ENCODE measurements at places on chromosomes 6 and 20.

DNA sequence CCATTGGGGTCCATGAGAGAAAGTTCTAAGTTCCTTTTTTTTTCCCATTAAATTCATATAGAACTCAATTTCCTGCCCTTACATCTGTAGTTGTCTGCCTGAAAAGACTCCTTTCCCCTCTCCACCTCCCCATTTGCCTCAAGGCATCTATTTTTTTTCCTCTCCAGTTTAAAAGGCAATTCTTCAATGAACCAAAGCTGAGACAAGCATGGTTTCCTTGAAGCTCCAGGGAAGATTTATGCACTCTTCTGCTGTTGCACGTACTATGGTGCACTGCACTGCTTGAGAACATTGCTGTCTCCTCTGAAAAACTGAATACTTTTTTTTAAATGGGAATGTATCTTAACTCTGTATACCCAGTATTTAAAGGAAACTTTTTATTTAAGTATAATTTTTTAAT is 465.2 kb downstream of the CD83 start:
- DNase-seq = no peak

- no peak for DNase-seq
Observed at GRCh38 chr6:134379599-134379998, 61.7 kb upstream of the SGK1 start.

DNA sequence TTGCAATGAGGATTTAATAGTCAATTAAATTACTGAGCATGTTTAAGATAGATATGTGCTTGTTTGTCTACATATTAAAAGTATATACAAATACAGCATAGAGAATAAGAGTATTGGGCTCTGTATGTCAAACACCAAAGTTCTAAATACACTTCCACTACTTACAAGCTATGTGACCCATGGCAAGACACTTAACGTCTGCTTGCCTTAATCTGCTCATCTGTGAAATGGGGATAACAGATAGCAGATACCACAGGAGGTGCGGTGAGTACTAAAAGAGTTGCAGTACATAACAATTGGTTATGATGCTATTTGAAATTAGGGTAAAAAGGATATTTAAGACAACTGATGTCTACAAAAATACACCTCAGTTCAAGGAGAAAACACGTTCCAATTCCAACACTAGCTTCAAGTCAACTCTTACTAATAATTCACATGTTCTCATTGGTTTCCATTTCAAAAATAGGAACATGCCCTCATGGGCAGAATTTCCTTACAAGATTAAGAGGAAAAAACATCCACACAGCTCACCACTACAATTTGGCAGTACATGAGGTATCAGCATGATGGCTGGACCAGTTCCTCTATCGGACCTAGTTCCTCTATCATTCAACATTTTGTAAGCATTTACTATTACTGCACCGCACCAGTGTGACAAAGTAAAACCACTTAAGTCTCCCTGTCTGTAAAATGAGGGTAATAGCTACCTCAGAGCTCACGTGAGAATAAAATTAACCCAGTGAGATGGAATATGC is 101.1 kb downstream of the SMLR1 start:
- no peak for DNase-seq

DNA sequence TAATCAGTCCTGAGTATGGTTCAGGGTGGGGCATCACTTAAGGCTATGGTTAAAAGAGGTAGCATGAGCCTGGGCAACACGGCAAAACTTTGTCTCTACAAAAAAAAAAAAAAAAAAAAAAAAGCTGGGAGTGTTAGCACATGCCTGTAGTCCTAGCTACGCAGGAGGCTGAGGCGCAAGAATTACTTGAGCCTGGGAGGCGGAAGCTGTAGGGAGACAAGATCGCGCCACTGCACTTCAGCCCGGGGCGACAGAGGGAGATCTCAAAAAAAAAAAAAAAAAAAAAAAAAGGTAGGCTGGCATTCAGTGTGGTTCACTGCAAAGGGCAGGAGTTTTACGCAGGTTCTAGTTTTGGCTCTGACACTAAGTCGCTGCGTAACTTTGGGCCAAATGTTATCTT is 15.1 kb downstream of the ELOVL2 start:
- no peak for DNase-seq

DNA sequence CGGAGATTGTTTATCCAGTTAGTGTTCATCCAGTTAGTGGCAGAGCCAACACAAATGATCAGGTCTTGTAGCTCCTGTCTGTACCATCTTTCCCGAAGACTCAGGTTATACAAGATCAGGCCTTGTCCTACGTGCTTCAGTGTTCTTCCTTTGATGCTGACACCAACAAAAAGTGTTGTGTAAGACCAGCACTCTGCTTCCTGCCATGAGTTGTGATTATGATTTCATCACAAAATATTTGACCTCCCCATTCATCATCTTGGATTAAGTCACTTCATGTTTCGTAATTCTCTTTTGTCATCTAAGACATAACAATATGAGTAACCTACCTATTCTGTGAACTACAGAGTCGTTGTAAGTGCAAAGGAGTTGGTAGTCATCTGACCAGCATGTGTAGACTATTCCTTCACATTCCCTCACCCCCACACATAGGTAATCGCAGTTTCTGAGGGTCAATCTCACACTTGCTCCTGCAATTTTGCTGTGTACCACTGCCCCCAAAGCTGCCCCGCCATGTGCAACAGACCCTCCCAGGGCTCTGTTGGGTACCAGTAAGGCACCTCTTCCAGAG is 135.6 kb upstream of the SLC22A23 start:
- DNase-seq = no peak

DNA sequence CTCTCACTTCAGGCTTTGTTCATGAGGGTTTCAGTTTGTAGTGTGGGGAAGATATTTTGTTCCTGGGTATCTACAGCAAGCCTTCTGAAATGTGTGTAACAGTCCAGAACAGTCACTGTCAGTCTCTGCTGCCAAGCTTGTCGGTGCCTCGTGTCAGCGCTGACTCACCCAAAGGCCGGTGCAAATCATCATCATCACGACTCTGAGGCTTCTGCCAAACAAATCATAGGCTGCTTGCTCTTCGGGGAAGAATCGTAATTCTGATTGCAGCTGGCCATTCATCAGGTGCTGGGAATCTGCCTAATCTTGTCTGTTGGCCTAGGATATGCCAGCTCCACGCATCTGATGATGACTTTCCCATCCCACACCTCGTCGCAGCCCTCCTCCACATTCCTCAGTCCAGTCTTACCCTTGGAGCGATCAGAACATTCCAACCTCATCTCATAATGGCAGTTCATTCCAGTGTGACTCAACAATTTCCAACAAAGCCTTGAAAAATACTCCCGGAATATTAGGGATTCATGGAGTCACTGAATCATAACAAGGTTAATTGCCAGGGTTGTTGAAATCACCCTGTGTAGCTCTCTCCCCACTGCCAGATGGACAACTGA is 40.9 kb downstream of the ALDH8A1 start:
- DNase-seq = no peak

DNA sequence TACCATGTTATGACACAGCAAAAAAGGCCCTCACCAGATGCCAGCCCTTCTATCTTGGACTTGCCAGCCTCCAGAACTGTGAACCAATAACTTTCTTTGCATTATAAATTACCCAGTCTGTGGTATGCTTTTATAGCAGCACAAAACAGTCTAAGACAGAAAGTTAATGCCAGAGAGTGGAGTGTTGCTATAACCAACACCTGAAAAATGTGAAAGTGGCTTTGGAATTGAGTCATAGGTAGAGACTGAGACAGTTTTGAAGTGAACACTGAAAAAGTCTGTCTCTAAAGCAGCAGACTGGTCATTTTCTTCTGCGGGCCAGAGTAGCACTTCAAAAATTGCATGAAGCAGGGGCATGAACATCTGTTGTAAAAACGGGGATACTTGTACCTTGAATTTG is 28.0 kb upstream of the ASIP start:
- DNase-seq = no peak

- no peak for DNase-seq
Observed at GRCh38 chr6:44701637-44702101, 314.2 kb downstream of the CDC5L start.

DNA sequence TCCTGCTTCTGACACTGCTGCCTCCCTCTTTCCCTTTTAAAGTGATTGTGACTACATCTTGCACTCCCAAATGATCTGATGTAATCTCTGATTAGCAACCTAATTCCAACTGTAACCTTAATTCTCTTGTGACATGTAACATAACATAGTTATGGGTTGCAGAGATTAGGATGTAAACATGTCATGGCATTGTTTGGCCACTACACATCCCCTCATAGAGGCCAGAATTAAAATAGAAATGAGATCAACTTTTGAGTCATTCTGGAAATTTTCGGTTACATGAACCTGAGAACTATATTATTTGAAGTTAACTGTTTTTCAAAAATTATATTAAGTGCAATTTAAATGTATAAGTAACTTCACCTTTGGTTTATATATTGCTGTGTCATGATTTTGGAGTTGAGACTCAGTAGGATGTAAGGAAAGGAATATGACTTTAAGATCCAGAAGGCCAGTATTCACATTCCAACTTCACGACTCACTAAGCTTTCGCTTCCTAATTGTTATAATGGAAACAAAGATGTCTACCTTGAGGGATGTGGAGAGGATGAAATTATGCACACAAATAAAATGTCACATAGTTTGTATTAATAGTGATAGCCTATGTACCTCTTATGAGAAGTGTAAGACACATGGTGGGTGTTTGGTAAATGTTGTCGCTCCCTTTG is 611.9 kb upstream of the MAP3K7 start:
- DNase-seq = no peak

DNA sequence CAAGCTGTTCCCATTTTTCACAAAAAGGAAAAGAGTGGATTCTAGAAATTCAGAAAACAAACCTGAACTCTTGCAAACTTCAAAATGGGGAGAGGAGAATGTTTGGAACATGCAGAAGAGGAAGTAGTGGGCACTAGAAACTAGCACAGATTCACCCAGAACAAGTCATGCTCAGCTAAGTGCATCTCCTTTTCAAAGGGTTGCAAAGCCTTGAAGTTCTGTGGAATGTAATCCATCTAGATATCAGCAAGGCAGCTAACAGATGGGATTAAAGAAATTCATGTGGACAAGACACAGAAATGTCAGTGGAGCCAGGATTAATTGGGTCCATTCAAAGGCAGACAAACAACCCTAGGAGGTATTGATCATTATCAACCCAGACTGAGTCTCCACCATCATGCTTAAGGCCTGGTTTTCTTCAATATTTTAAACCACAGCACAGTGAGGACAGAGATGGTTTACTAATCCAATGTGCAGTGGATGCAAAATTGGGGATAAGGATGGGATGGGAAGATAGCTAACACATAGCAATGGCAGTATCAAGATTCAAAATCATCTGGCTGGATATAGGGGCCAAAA is 31.3 kb downstream of the KCNK5 start:
- no peak for DNase-seq

DNA sequence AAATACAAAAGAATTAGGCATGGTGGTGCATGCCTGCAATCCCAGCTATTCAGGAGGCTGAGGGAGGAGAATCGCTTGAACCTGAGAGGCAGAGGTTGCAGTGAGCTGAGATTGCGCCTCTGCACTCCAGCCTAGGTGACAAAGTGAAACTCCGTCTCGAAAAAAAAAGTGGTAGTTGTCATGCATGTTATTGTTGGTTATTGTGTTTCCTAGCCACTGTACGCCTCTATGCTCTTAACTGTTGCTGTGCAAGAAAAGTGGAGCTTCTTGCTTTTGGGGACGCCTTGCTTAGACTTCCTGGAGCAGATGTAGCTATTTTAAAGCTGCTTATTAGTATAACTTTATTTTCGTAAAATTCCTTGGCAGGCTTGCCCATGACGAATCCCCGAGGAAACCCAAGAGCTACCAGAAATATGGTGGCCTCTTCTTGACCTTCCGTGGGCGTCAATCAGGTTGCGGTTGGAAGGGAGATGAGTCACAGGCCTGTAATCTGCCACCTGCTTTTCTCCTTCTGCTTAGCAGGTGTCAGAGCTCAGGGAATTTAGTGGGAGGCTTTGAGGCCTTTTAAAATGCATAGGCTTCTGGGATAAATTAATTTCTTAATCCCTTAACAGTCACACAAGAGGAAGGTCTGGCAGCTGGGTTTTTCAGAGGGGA is 17.3 kb downstream of the GABRR2 start:
- no peak for DNase-seq

DNA sequence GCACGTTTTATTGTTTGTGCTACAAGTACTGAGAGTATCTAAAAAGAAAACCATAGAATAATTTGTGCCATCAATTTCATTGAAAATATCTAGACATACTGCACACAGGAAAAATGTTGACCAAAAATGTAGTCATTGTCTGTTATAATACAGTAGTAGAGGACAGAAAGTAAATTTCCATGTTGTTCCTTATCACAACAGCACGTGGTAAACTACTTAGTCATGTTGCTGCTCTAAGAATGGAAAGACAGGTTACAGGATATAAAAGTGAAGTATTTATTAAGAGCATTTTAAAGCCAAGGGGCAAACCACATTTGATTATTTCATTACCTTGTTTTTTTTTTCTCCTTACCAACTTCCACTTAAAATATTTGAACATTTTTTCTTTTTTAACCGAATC is 89.0 kb upstream of the CEP85L start:
- no peak for DNase-seq

GRCh38 chr6:14658886-14659561 is 541.5 kb downstream of the CD83 start:
- DNase-seq = no peak

DNA sequence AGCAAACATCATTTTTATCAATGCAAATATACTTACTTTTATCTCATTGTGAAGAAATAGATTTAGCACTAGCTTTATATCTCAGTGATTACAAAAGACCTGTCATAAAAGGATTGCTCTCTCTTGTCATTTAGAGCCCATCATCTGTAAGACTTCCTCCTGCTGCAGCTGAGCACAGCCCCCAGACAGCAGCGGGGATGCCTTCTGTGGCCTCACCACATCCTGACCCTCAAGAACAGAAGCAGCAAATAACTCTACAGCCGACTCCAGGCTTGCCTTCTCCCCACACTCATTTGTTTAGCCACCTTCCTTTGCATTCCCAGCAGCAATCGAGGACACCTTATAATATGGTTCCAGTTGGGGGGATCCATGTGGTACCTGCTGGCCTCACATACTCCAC is 127.0 kb upstream of the EDN1 start:
- DNase-seq = no peak
